A549 treated with CORT108297 at 1 μM for 4 hours (cell line): ENCODE measurements at places on chromosomes 2 and 18. TPM values are rescaled to one million over a fixed set of nuclear protein-coding genes. Genes with fewer than 3 reads are reported as not detected.

Gene PRSS56
- 0.07 to 0.22 TPM (median 0.15 TPM) in 5 replicates for total RNA-seq

Gene LIMS3
- not detected in 5 replicates for total RNA-seq

Gene ALPG
- 0.12 to 0.22 TPM (median 0.16 TPM) in 5 replicates for total RNA-seq

Gene DYSF
- 0.50 to 1.2 TPM (median 0.67 TPM) in 5 replicates for total RNA-seq

Gene ZSCAN30
- 0.52 to 1.2 TPM (median 0.90 TPM) in 5 replicates for total RNA-seq

Gene CELF4
- total RNA-seq: 0.06 to 0.10 TPM in 2 of 5 replicates, not detected in the others

Gene GPR45
- not detected in 5 replicates for total RNA-seq
